Stimulated activated CD4-positive, alpha-beta T cell treated with anti-CD3 and anti-CD28 coated beads, Interleukin-4, amount 100 ng/mL, for 1 hour (primary cell): ENCODE measurements at places on chromosomes 2 and 18.

DNA sequence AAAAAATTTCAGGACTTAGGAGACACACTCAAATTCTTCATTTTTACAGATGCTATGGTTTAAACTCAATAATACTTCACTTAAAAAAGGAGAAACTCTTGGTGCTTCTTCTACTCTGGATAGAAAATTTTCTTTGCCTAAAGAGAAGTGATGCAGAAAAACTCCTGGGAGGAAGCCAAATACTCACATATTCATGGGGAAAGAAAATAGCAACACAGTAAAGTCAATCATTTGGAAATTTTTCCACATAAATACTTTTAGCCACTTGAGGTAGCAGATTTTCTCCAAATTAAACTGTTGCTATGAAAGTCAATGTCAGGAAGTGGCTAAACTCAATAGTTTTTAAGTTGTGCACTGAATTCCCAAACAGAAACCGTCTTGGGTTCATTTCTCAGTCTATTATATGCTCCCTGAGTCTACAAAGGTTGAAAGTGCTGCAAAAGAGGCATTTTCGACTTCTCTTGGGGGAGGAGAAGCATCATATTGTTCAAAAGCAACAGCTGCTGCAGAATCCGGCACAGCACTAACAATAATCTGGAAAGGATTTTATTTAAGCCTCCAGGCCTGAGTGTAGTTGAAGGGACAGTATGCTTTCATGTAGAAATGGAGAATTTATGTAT lies 81.1 kb downstream of the UPP2 start:
- DNase-seq: no peak

- DNase-seq: no peak
Measured at GRCh38 chr2:55408918-55409868, 10.5 kb downstream of the CCDC88A start.

GRCh38 chr2:9655441-9656269 lies 24.9 kb upstream of the YWHAQ start:
- DNase-seq: peak; percentile 65

DNA sequence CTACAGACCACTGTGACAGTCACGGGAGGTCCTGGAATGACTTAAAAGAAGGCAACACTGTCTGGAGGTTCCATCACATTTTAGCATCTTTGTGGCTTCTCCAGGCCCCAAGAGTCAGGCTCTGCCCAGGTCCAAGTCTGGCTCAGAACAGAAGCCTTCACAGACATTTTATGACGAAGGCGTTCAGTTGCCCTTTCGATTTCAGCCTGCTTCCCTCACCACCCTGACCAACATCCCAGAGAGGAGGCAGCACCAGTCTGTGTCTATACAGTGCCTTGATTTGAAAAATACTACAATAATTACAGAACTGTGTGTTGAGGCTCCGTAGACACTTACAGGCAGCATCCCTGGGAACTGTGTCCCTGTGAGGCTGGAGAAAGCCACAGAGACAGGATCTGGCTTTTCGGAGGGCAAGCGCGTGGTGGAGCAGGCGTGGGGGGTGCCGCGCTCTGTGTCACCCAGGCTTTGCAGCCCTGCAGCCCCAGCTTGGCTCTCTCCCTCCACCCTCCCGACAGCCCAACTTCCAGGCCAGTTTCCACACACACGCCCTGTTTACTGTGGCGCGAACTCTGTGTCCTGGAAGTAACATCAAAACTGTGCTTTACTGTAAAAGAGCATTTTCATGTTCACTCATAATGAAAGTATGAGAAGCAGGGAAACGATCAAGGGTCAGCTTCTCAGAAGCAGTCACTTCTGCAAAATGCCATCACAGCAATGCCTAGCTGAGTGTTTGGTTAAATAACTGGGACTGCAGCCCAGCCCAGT lies 153.5 kb upstream of the ALKAL2 start:
- DNase-seq: no peak

- no peak for DNase-seq
Measured at GRCh38 chr2:7007846-7008741, 90.9 kb downstream of the RNF144A start.
